ENCODE measurements at places on chromosomes 2 and 18. TPM values are rescaled to one million over a fixed set of nuclear protein-coding genes. Genes with fewer than 3 reads are reported as not detected.

The TANC1 gene
- total RNA-seq, result 30.3 TPM

- no peak for DNase-seq
Measured at GRCh38 chr2:8996006-8996405, 7.5 kb downstream of the MBOAT2 start.

GRCh38 chr2:170819680-170820664 is 3.3 kb downstream of the GAD1 start:
- DNase-seq, result no peak

GRCh38 chr18:78789850-78790249 is 189.8 kb upstream of the SALL3 start:
- no peak for DNase-seq

Data from umbilical cord (tissue), 2 donors.